Endothelial cell of umbilical vein (primary cell): ENCODE measurements at places on chromosomes 11 and 22. TPM values are rescaled to one million over a fixed set of nuclear protein-coding genes. Genes with fewer than 3 reads are reported as not detected.

DNA sequence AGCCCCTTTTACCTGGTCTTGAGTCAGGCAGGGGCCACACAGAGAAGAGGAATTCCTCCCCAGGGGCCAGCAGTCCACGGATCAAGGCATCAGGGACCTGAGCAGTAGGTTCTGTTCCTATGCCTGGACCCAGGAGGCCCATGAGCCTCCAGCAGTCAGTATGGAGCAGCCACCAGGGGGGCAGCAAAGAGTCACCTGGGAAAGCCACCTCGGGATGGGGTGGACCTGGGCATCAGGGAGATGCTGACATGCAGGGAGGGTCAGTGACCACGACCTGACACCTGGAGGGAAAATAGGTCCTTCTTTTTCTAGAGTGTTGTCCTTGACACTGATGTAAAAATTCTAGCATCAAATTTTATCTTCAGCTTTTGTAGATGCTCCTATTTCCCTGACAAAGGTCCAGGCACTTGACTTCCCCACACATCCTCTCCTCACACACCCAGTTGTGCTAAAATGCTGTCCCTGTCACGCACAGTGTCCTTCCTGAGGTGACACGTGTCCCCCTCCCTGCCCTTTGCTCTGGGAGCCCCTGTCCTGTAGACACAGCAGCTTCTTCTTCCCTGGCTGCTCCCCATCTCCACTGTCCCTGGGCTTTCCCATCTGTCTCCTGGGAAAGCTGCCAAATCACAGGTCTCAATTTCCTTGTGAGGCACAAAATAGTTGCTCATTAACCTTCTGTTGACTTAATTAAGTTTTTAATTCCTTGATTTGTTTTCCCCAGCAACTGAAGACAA lies 70.0 kb upstream of the IGLL5 start:
- no peak for DNase-seq

GRCh38 chr22:46754110-46754799 lies 8.2 kb upstream of the TBC1D22A start:
- peak; percentile 99 for DNase-seq

GRCh38 chr22:47228767-47229166 lies 466.3 kb downstream of the TBC1D22A start:
- no peak for DNase-seq

- DNase-seq, result peak; percentile 68
These were observed 18.9 kb downstream of the ADM start for GRCh38 chr11:10323793-10324170.

- DNase-seq, result no peak
These were observed 3.7 kb downstream of the APOC3 start for GRCh38 chr11:116833491-116833815.

GRCh38 chr11:4480577-4481239 lies 1.7 kb upstream of the OR52K1 start:
- peak; percentile 66 for DNase-seq

DNA sequence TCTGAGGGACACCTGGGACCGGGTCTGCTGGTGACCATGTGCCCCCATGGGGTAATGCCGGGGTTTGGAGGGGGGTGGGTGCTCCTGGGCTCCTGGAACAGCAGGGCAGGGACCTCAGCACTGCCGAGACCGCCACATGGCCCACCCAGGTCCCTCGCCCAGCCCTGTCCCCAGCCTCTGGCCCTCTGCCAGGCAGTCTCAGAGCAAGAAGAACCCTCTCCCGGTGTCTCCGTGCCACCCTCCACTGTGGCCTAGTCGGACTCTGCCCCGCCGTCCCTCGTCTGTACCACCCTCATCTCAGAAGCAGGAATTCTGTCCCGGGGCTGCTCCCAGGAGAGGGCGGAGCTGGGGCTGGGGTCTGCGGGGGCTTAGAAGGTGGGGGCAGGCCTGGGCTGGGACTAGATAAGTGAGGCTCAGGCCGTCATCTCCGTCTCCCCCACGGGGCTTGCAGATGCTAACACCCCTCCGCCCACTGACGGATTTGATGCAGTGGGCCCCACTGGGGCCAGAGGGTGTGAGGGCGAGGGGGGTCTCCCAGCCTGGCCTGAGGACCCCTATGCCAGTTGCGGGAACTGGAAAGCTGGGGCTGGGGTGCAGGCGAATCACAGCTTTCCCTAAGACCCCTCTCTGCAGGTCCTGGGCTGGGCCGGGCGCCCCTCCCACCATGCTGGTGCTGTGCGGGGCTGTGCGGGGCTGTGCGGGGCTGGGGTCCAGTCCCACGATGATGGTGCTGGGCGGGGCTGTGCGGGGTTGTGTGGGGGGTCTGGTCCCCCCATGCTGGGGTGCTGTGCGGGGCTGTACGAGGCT lies 1.1 kb downstream of the MUC5AC start:
- DNase-seq, result no peak

GRCh38 chr22:38674888-38675287 lies 6.9 kb upstream of the TOMM22 start:
- no peak for DNase-seq

- no peak for DNase-seq
These were observed 5.1 kb upstream of the TIRAP start for GRCh38 chr11:126277780-126278179.

- no peak for DNase-seq
These were observed 93.4 kb downstream of the MUC15 start for GRCh38 chr11:26478710-26479109.

GRCh38 chr11:2927851-2928604 lies 1.2 kb downstream of the PHLDA2 start:
- DNase-seq, result peak; percentile 49

- peak; percentile 27 for DNase-seq
These were observed at the start of gene PLA2G3 for GRCh38 chr22:31139866-31140716. TSS of gene PLA2G3 (minus strand) at chr22:31140508. CDS start at chr22:31140354, 154 bp downstream.

DNA sequence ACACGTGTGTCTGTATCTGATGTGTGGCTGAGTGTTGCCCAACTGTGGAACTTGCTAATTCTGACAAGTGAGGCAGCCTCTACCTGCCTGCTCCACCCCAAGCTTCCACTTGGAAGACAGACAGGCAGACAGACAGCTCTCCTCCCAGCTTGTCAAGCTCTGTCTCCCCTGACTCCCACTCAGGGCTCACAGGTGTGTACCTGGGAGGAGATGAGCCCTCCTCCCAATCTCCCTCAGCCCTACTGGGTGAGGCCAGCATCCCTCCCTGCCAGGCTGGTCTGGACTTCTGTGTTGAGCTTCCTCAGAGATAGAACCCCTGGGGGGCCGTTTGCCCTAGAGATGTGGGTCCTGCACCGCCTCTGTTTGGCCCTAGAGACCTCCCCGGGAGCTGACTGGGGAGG lies 1.0 kb upstream of the CHRM1 start:
- no peak for DNase-seq

DNA sequence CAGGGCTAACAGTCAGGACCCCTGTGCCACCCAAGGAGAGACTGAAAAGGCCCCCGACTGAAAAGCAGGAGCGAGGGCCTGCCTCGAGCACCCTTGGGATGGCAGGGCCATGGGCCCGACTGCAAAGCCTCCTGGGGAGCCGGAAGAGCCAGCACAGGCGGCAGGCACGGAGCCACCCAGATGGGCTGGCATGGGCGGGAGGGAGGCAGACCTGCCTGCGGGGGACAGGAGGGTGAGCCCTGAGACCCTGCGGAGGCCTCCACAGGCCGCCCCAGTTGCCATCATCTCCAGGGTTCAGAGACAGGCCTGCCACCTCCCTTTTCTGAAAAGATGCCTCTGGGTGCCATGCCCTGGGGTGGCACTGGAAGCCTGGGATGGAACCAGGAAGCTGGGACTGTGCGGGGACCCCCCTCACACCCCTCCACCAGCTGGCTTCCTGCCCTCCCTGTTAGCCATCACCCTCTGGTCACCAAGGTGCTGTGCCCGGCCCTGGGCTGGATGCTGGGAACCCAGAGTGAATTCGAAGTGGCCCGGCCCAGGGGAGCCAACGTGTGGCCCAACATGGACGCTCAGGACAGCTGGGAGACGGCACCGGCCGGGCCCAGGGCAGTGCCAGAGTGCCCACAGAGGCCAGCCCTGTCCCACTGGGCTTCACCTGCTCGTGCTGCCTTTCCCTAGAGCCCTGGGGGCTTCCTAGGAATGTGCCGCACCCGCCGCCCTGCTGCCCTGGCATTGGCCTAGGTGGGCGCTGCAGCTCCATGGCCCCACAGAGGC lies 13.8 kb downstream of the TSPAN32 start:
- no peak for DNase-seq

DNA sequence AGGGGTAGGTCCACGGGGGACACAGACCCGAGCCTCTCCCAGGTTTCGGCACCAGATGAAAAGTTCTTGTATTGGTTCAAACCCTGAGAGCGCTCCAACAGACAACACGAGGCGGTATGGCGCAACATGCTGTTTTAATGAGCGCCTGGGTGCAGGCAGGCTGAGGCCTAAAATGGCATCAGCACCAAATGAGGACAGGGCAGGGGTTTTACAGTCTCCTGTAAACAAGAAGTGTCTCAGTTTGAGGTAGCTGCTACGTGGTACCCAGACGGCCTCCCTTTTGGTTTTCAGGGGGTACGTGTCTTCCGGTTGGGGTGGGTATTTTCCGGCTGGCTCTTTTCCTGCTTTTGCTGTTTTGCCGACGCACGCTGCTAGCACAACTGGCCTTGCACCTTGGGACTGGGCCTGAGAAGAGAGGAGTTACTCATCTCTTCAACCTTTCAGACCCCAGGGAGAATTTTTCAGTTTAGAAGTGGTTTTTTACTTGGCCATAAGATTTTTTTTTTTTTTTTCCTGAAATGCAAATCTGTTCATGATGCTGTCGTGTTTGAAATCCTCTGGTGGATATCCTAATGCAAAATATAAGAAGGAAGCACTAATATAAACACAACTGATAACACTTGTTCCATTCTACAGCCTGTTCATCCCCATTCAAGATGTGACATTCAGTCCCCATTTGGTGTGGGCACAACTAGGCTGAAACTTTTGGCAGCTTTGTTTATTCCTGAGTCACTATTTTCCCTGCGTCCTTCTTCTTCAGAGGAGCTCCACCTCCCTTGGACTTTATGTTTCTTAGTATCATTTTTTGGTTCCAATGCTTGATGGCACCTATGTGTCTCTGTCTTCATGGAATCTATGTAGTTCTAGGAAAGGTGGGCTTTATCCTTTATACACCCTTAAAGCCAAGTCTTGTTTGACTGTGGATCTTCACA lies 6.5 kb downstream of the PPFIBP2 start:
- DNase-seq, result no peak

DNA sequence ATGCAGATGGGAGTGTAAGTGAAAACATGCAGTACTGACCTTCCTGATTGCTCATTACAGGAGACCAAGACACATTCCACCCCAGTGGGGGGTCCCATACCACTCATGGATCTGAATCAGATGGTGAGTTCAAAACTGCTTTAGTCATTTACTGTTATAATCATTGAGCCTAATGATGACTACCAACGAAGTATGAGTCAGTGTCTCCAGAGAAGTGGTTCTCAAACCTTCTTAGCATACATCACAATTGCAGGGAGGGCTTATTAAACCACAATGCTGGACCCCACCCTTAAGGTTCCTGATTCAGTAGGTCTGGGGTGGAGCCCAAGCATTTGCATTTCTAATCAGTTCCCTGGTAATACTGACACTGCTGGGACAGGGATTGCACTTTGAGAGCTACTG lies 75.8 kb downstream of the CD44 start:
- peak; percentile 54 for DNase-seq

GRCh38 chr22:33028234-33028633 lies 29.9 kb downstream of the SYN3 start:
- DNase-seq, result no peak

GRCh38 chr11:9550191-9550628 lies 23.3 kb upstream of the WEE1 start:
- no peak for DNase-seq

DNA sequence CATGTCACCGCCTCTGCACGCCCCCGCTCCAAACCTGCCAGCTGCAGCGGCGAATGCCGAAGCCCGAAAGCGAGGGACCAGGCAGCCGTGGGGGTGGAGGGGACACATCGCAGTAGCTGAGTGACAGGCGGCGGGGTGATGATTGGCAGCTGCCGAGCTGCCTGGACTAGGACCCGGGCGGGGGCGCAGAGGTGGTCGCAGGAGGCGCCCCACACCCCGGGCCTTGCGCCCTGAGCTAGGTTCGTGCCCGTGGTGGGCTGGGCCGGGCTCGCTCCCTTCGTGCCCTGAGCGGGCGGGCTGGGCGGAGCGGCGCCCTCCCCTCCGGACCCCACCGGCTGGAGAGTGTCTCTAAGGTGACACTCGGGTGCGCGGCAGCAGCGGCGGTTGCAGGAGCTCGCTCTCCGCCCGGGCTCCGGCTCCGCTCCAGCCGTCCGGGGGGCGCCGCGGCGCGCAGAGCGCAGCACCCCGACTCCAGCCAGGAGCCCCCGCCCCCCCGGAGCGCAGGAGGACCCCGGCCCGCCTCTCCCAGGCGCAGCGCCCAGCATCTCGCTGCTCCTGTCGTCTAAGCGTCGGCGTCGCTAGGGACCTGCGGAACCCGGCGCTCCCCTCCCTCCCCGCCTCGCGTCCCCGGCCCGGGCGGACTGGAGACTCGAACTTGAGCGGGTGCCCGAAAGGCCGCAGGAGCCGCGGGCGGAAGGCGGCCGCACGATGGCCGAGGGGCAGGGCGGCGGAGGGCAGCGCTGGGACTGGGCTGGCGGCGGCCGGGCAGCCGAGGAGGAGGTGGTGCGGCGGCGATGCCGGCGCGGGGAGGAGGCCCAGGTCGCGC lies 14.5 kb upstream of the DGKZ start:
- no peak for DNase-seq

DNA sequence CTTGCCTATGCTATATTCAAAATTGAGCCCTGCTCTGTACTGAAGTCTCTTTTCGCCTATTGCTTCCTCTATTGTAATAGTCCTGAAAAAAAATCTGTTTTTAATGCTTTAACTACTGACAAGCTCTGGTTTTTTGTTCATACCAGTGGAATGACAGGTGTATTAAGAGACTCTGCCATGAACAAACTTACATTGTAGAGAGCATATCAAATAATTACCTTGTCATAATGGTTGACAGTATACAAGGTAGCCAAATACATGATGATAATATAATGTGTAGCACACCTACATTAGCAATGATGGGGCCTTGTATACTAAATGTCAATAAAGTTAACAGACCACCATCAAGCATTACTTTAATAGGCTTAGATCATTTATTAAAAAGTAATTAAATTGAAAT lies 175.0 kb downstream of the DYNC2H1 start:
- no peak for DNase-seq

The TRPT1 gene
- total RNA-seq, result 26.2 and 28.0 TPM in 2 replicates

The RGL4 gene
- total RNA-seq, result not detected in 2 replicates

The PRG3 gene
- not detected in 2 replicates for total RNA-seq

The SAA4 gene
- total RNA-seq, result not detected in 2 replicates

The CRYBB3 gene
- 1.2 and 1.7 TPM in 2 replicates for total RNA-seq

The RTN4RL2 gene
- total RNA-seq, result 0.83 and 1.3 TPM in 2 replicates

The ISX gene
- not detected in 2 replicates for total RNA-seq

The SLC7A4 gene
- not detected in 2 replicates for total RNA-seq

The IFITM10 gene
- 0.62 and 0.66 TPM in 2 replicates for total RNA-seq
